ENCODE measurements at places on chromosomes 16 and 17. TPM values are rescaled to one million over a fixed set of nuclear protein-coding genes. Genes with fewer than 3 reads are reported as not detected.

The TSR3 gene
- 43.7 TPM for total RNA-seq

DNA sequence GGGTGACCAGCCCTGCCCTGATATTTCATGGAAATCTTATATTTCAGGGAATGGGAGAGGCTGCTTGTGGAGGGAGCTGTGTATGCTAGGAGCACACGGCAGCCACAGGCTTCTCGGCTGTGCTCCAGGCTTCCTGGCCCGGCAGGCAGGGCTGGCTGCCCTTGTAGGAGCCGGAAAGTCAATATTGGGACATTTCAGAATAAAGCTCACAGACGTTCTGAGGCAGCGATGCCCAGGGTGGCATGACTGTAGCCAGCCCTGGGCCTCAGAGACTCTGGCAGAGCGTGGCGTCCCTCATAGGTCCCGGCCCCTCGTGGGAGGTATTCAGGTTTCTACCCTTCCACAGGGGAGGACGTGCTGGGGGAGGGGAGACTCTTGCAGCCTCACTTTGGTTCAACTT, 65.7 kb downstream of the BANP start:
- no peak for DNase-seq

The MFAP4 gene
- total RNA-seq: not detected

The CBFA2T3 gene
- 58.5 TPM for total RNA-seq

The MT2A gene
- total RNA-seq: 14.4 TPM

DNA sequence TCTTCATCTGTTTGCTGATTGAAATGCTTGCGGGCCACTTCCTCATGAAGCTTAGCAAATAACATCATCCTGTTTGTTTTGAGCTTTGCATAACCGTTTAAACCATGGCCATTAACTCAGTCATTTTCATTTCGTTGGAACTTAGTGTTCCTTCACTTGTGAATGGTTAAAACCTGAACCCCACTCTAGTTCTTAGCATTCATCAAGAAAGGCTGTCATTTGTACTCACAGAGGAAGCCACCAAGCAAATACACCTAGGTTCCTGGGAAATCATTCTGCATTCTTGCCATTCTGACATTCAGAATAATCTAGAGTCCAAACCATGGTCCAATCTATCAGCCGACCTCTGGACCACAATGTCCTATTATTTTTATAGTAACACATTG, 8.4 kb upstream of the TAT start:
- DNase-seq: no peak

The NKD1 gene
- 1.9 TPM for total RNA-seq

GRCh38 chr16:8846401-8846932, 22.3 kb downstream of the CARHSP1 start:
- no peak for DNase-seq

The PAM16 gene
- total RNA-seq: 57.3 TPM

DNA sequence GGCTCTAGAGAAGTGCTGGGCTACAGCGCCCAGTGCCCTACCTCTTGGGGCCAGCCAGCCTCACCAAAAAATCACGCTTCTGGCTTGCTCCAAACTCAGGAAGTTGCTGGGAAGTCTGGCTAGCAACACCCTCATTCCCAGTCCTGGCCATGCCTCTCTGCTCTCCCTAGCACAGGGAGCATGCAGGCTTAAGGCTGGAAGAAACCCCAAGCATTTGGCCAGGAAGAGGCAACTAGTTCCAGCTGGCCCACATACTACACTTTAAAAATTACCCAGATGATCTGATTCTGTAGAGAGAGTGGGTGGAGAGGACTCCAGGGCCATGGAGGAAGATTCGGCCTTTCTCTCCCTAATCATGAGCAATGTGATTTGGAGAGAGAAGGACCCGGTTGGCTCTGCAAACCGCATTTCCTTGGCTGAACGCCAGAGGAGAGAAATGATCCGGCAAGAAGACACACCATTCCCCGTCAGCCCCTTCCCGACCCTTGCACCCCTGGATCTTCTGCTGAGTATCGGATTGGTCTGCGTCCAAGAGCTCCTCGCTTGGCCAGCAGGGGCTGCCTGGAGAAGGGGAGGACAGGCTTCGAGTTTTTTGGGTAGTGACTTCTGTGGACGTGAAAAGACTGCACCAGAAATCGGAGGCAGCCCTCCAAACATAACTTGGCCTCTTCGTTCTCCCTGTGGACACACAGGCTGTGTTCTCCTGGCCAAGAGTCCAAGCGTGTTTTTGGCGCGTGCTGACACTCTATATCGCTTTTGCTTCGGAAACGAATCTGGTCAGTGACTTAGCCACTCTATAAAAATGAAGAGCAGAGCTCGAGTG, 406.3 kb downstream of the WWOX start:
- no peak for DNase-seq

DNA sequence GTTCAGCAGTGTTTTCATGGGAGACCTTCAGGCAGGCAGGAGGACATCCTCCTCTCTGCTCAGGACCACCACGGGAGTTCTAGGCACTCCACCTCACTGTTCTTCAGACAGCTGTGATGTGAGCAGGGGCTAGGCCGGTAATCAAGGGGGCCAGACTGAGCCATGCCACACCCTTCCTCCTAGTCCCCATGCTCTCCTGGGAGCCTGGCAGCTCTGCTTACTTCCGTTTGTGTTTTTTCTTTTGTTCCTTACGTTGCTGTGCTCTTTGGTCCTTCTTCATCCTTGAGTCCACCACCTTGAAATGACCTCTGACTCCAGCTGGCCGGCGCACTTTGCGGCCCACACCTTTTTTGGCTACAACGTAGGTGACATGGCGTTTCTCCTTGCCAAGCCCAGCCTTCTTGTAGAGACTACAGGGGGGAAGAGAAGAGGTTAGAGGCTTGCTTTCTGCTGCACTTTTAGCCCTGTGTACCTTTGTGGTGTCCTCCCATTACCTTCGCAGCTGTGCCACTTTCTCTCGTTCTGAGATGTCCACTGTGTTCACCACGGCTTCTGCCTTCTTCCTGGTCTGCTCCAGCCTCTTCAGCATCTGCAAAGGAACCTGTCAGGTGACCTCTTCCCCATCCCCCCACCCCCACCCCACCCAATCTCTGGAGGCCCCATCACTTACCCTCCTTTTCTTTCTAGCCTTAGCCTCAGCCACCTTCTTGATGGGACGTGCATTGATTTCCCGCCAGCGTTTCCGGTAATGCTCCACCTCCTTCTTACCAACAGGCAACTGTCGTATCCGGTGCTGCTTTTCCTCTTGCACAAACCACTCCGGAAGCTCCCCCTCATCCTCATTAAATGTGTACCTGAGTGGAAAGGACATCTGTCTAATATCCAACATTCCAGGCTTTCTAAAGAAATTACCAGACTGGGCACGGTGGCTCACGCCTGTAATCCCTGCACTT, 7.4 kb upstream of the PSMC5 start:
- DNase-seq: no peak

DNA sequence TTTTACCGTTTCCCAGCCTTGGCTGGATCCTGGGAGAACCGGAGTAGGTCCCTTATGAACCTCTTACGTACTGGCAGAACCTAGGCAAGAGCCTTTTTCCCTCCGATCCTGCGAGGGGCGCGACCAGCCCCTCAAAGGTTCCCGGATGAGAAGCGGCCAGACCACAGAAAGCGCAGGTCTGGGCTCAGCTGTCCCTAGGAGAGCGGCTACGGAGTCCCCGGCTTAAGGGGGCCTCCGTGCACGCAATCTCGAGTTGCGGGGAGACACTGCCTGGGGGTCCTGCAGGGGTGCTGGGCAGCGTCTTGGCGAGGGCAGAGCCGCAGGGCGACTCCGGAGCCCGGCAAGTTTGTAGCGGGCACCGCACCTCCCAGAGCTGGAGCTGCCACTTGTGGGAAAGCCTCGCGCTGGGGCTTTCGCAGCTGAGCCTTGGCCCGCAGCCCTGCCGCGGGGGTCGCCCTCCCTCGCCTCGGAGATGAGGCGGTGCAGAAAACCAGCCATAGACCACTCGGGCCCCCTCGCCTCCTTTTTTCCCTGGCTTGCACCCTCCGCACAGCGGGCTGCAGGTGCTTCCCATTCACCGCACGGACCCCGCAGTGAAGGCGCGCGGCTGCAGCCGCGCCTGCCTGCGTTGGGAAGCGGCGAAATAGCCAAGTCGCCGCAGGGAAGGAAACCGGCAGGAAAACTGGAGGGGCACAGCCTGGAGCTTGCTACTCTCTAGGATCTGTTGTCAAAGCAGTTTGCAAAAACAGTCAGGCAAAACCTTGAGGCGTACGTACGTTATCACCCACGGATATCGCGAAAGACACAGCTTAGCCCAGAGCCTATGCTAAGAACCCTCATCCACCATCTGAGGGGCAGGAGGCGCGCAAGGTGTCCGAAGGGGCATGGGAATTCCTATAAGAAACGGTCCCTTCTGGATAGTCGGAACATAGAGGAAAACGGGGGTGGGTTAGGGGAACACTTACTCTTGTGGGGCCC, 834 bp downstream of the CDH8 start:
- DNase-seq: no peak
